ENCODE measurements at places on chromosomes 13 and 19. TPM values are rescaled to one million over a fixed set of nuclear protein-coding genes. Genes with fewer than 3 reads are reported as not detected.

Gene RGL3
- polyA plus RNA-seq = 8.4 TPM

Gene INSL3
- polyA plus RNA-seq = 0.30 TPM

GRCh38 chr13:100870898-100871297 is 196.3 kb upstream of the TMTC4 start:
- no peaks in the 10 kb centered on the region for H3K27me3 ChIP-seq
- no peaks in the 10 kb centered on the region for H3K36me3 ChIP-seq
- H3K4me3 ChIP-seq = no peak overlapping the region

Gene PSG2
- not detected for polyA plus RNA-seq

- H3K36me3 ChIP-seq = no peaks in the 10 kb centered on the region
- no peak overlapping the region for H3K27ac ChIP-seq
- no peak overlapping the region for H3K4me3 ChIP-seq
- H3K27me3 ChIP-seq = no peaks in the 10 kb centered on the region
These were observed 25.6 kb upstream of the PCCA start for GRCh38 chr13:100063333-100063732.
